ENCODE measurements at places on chromosomes 11 and 22.

GRCh38 chr11:27456795-27457329 lies 15.7 kb downstream of the LGR4 start:
- DNase-seq = no peak

DNA sequence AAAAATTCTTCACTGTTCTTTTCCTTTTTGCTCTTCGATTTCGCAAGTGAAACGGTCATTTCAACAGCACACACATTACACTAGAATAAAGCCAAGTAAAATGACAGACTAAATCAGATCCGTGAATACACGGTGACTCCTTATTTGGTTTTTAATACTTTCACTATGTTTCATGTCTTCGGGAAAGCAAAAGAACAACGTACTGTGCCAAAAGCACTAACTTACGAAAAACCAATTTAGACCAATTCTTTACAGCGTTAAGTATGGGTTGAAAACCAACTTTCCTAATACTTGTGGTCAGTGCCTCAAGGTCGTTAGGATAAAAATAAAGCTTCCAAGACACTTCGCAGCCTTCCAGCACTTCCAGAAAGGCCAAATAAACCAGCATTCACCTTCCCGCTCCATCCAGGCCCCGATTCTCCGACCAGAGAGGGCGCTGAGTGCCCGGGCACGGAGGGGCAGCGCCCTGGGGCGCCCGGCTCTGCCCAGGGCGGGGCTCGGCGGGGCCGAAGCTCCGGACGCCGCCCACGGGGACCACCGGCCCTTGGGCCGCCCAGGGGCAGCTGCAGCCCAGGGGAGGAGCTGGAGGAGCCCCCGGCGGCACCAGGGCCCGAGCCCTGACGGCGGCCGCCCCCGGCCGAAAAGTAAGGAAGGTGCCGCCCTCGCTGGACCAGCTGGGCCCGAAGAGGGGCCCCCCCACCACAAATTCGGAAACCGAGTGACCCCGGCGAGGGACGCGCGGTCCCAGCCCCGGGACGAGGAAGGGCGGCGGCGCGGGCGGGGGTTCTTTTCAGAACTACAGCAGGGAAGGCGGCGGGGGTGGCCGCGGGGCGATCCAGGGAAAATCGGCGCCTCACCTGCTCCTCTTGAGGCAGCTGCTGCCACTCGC lies 499 bp downstream of the ATL3 start:
- DNase-seq = no peak

DNA sequence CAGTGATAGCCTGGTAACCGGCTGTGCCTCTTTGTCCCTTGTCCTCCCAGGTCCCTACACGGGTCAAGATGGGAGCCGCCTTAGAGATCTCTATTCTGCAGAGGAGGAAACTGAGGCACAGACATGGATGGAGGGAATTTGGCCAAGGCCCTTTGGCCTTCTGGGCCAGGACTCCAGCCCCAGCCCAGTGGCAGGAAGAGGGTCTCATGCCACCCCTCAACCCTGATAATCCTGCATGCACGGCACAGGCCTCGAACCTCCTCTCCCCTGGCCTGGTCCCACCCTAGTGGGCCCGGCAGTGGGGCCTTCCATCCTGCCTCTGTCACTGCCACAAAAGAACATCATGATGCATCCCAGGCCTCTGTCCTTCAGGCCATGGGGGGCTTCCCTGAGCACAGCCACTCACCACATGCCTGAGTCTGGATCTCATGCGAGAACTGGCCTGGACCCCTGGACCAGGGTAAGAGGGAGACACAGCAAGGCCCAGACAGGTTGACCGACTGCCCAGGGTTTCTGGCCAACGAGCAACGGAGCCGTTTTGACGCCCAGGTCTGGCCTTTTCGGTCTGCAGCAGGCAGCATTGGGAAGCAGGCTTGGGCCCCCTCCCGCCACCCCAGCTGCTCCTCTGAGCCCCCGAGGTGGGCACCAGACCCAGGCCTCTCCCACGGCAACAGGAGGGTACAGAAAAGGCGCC lies 6.5 kb downstream of the LINC01488 start:
- no peak for DNase-seq

GRCh38 chr11:134847083-134847715 lies 435.2 kb upstream of the B3GAT1 start:
- no peak for DNase-seq

DNA sequence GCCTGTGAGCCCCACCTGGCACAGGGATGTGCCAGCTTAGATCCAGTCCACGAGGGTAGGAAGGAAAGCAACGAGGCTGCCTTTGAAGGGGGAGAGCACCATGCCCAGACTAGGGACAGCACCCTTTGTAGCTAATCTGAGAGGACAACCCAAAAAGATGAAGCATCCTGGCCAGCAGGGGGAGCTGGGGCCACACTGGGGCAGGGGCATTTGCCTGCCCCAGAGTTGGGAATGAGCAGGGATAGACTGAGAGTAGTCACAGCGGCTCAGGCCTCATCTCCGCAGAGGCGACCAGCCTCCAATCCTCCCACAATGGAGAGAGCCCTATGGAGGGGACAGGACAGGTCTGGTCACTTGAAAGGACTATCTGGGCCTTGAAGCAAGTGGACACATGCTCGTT lies 16.4 kb downstream of the LMO1 start:
- DNase-seq = no peak

DNA sequence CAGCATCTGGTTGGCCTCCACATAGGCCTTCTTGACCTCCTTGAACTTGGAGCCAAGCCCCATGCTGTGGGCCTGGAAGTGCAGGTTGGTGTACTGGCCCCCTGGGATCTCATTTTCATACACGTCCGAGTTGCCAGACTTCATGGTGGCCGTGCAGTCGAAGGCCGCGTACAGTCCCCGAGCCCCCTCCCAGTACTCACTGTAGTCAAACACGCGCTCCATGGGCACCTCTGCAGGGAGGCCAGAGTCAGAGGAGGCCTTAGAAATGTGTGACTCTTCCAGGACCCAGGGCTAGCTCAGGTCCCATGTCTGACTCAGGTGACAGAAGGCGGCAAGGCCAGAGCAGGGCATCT lies 6.7 kb upstream of the LRFN4 start:
- no peak for DNase-seq

- DNase-seq = no peak
Measured at GRCh38 chr11:113072237-113072858, 111.1 kb downstream of the NCAM1 start.

GRCh38 chr22:45631841-45632238 lies 39.8 kb upstream of the ATXN10 start:
- no peak for DNase-seq

DNA sequence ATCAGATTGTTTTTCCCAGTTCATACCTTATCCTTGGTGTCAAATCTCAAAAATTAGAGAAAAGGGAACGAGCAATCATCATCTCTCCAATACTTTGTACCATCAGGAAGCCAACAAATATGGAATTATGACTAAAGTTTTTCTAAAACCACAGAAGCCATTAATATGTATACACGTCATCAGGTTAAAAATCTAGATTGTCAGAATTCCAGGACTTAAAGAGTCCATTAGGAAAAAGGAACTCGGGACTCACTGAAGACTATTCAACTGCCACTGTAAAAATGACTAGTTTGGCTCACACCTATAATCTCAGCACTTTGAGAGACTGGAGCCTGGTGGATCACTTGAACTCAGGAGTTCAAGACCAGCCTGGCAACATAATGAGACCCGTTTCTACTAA lies 344.4 kb upstream of the LRRC4C start:
- DNase-seq = no peak

DNA sequence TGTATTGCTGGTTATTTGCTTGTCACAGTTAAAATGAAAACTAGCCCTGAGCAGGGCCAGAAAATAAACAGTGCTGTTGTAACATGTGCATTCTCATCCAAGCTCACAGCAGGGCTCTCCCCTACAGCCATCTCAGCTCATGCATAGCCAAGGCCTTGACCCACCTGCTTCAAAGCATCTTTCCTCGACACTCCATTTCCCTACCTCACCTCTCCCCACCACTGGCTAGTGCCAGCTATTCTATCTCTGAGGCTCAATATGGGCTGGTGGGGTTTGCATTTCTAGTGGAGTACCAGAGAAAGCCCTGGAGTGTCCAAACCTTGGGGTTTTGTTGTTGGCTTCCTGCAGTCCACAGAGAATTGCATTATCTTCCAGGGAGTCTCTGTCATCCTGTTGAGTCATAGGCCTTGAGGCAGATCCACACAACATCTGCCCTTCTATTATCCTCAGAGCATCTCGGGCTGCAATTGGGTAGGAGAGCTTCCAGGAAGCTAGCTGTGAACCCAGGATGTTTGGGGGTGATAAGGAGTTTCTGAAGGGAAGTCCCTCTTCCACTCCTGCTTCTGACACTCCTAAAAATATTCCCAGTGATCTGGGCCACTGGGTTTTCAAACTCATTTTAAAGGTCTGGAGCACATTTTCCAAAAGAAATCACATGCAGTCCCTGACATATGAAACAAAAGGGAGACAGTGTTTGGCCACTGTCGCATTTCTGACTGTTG lies 36.1 kb upstream of the AMOTL1 start:
- no peak for DNase-seq

DNA sequence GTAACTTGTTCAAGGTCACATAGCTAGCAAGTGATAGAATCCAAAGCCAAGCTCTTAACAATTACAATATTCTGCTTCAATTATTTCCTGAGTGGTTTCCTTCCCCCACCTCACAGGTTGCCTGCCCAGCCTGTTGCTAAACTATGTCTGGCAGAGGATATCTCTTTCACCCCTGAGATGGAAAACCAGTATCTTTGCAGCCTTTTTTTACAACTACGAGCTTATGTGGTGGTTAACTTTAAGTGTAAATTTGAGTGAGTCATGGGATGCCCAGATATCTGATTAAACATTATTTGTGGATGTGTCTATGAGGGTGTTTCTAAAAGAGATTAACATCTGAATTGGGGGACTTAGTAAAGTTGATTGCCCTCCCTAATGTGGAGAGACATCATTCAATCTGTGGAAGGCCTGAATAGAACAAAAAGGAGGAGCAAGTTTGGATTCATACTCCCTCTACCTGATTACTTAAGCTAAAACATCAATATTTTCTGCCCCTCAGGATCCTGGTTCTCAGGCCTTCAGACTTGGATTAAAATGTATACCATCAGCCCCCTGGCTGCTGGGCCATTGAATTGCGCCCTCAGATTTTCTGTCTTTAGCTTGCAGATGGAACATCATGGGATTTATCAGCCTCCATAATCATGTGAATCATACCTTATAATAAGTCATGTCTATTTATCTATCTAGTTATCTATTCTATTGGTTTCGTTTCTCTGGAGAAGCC lies 911.9 kb downstream of the METTL15 start:
- no peak for DNase-seq

- no peak for DNase-seq
Measured at GRCh38 chr11:111518668-111519067, 4.1 kb downstream of the HOATZ start.

DNA sequence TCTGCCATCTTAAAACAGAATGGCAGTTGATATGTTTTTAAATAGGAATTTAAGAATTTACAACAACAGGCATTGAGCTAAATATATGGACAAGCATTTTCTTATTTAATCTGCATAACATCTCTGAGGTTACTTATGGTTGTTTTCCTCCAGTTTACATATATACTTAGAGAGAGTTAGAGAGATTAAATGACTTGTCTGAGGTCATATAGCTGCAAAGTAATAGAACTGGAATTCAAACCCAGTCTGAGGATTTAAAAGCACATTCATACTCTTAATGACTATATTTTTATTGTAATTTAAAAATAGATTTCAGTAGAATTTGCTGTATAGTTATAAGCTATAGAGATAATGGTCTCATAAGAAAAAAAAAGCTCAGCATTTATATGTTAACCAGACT lies 81.4 kb upstream of the GRIK4 start:
- no peak for DNase-seq

- no peak for DNase-seq
Measured at GRCh38 chr11:37908219-37908548, 1310.1 kb upstream of the RAG2 start.

GRCh38 chr11:61913699-61914395 lies 3.5 kb downstream of the RAB3IL1 start:
- no peak for DNase-seq

DNA sequence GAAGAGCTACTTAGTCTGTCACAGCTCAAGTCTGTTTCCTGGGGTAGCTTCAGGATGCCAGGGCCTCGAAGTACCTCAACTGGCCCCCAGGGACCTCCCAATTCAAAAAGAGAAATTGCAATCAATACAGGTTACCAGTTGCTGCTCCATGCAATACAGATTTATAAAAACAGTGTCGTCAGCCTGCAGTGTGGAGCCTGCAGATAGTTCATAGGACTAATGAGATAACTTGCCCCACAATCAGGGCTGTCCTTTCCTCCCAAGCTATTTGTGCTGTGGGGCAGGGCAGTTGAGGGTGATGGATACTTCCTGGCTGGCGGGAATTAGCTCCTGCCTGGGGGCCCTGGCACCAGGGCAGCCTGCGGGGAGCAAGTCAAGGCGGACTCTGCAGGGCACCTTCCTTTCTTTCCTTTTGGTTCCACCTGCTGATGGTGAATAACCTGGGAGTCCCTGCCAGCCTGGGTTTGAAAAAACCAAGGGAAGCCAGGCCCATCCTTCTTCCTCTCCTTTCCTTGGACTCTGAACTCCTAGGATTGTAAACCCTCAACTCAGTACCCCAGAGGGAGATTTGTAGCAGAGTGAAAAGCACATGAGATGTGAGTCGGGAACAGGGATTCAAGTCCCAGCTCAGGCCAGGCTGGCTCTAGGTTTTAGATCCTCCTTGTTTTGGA lies 216.6 kb downstream of the CEP164 start:
- no peak for DNase-seq

DNA sequence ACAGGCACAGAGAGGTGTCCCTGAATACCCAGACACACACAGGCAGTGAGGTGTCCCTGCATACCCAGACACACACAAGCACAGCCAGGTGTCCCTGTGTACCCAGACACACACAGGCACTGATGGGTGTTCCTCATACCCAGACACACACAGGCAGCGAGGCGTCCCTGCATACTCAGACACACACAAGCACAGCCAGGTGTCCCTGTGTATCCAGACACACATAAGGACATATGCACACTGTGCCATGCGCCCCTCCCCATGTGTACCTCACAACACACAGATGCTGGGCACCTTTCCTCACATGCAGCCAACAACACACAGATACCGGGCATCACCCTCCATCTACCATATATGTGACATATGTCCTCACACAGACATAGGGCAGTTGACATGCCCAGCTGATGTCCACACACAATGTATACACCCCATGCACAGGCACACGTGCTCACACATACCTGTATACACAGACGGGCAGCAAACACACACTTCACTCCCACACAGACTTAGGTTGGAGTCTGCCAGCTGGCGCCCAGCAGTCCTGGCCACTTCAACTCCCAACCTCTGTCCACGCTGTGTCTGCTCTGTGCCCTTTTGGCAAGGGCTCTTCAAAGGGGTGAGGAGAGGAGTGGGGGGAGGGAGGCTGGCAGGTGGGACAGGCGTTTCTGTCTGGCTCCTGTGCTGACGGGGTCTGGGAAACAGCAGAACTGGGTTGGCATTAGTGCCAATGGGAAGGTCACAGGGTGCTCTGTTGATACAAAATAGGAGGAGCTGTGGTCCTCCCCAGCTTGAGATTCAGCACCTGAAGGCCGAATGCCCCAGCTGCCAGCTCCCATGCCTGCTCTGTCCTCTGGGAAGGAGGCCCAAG lies 69.4 kb upstream of the ALX4 start:
- no peak for DNase-seq
